ENCODE measurements at places on chromosomes 6 and 20. TPM values are rescaled to one million over a fixed set of nuclear protein-coding genes. Genes with fewer than 3 reads are reported as not detected.

- no peak for DNase-seq
Measured at GRCh38 chr20:11249683-11250082, 575.9 kb upstream of the JAG1 start.

DNA sequence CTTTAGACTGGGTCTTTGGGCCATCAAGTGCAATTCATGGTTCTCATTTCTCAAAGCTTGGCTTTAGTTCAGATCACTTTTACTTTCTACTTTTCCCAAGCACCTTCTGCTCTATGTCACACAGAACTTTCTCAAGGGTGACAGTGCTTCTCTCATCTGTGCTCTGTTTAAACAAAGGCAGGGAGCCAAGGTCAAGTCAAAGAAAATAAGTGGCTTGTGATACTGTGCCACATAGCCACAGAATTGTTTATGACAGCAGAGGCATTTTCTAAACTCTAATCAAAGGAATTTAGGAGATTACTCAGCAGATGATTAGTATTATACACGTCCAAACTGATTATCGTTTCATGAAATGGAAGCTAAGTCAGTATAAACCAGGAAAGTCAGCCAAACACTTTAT lies 348.0 kb downstream of the HDGFL1 start:
- DNase-seq, result no peak

GRCh38 chr6:64998204-64998603 lies 708.8 kb downstream of the EYS start:
- no peak for DNase-seq

ZSCAN23 gene
- total RNA-seq, result 2.0 TPM

DNA sequence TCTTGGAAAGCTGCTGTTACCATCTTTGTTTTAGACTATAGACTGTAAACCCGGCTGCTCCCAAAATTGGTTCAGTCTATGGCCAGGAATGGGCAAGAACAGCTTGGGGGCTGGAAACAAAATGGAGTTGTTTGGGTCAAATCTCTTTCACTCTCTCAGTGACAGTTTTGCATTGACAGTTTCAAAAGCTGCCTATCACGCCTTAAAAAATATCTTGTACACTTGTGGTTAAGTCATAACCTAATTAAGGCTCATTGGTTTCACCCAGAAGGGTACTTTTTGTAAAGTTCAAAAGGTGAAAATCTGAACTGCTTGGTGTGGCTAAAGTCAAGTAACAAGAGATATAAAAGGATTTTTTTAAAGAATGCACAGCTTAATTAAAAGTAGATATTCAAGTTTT lies 76.1 kb upstream of the PRL start:
- DNase-seq, result no peak

GRCh38 chr6:137472641-137473137 lies 21.5 kb downstream of the OLIG3 start:
- no peak for DNase-seq

STX11 gene
- total RNA-seq, result 16.0 TPM

RIPPLY2 gene
- total RNA-seq, result not detected

DNA sequence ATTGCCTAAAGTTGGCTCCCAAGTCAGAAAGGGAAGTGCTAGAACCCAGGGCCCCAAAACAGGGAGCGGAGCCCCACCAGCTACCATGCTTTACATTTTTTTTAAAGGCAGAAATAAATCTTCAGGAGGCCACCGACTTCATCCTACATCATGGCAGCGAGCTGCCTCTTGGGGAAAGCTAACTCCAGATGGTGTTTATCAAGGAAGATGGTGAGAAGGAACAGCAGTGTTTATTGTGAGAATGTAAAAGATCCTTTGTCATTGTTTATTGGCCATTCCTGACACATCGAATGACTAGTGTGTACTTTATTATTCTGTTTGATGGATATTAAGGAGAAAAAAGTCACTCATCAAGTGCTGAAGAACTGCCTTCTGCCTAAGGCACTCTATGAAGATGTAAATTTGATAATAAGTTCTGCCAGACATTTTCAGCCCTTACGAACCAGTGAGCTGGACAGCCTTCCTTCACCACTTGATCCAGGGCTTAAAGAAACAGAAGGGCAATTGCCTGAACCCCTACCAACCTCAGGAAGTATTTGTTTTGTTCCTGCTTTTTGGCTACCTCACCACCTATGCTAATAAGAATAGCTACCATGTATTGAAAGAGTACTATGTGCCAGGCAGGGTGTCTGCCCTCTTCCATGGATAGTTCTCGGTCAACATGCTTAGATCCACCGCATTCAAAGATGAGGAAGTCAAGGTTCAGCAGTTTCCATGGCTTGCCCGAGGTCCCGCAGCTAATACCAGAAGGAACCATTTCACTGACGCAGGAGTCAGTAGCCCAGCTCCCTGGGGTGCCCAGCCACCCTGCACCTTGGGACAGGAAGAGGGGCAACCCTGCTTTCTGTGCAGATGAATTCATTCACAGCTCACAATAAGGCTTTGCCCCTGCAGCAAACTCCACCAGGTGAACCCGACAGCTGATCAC lies 194.7 kb upstream of the RREB1 start:
- DNase-seq, result no peak

- DNase-seq, result no peak
Measured at GRCh38 chr20:17615645-17616479, 46.0 kb downstream of the DSTN start.

DNA sequence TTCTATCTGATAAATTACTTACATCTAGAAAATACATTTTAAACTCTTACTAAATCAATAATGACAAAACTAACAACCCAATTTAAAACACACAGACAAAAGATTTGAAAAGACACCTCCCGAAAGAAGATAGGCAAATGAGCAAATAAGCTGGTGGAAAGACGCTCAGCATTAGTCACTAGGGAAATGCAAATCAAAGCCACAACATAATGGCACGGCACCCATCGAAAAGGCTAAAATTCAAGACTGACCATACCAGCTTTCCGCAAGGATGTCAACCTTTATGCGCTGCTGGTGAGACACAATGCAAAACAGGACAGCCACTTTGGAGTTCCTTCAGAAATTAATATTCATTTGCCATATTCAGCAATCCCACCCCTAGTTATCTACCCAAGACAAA lies 25.9 kb downstream of the TAF4 start:
- no peak for DNase-seq

- no peak for DNase-seq
Measured at GRCh38 chr20:44054118-44054517, 132.9 kb downstream of the JPH2 start.

CCN6 gene
- total RNA-seq, result not detected

DNA sequence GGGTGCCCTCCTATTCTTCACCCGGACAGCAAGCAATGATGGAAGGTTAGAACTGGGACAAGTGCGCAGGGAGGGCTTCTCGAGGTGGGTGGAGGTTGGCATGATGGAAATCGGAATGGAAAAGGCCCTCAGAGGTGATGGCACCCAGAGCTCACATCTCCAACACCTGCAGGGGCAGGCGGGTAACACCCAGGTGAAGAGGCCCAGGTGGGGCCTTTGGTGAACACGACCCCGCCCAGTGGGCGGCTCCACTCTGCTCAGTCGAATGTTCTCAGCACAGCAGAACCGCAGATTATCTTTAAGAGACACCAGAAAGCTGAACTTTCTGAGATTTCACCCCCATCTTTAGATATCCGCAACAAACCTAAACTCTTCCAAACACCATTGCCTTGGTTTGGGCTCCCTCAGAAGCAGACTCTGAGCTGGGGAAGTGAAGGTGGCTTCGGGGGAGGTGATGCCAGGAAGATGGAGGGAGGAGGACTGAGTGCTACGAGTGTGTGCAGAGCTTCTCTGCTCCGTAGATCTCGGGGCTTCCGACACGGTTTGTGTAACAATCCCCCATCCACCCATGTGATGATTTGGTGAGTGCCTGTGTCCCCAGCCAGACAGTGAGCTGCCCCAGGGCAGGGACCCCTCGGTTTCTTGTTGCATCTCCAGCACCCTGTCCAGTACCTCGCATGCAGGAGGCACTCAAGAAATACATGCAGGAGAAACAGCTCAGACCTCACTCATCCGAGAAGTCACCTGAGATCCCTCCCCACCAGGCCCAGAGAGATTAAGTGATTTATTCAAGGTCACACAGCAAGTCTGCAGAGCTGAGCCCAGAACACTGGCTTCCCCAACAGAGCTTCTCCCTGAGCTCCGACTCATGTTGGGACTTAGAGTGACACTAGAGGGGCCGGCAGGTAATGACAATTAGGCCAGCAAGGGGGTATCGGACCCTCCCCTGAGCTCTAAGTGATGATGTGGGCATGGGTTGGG lies 45.4 kb downstream of the BPIFB1 start:
- no peak for DNase-seq

CNR1 gene
- total RNA-seq, result not detected

DNA sequence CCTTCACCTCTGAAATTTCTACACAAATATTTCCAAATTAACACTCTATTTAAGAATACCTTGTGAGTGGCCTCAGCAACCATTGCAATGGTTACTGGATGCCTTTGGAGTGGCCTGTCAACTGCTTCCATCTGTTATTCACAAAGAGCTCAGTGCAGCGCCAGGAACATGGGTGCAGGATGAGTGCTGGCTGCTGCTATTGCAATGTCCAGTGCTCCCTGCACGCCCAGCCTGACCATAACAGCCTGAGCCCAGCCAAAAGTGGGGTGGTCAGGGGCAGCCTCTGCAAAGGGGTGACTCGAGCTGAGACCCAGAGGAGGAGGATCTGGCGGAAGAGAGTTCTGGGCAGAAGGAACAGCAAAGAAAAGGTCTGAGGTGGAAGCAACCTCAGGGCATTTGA lies 18.4 kb downstream of the CASS4 start:
- no peak for DNase-seq

CALHM4 gene
- total RNA-seq, result not detected

GRCh38 chr6:122747573-122747972 lies 31.9 kb upstream of the FABP7 start:
- no peak for DNase-seq

RNF217 gene
- 15.2 TPM for total RNA-seq

DNA sequence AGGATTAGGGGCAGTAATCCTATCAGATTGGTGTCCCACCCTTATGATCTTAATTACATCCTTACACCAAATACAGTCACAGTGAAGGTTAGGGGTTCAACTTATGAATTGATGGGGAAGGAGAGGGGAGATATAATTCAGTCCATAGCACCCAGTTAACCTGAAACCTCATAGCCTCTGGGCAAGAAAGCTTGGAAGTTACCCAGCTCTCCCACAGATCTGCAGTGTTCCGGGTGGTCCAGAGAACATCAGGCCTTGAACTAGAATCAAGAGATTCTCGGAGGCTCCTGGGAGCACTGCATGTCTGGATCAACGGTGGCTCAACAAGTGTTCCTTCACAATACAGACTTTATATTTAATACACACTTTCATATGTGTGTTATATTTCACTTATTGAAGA lies 392.6 kb upstream of the MARCKS start:
- DNase-seq, result no peak

DNA sequence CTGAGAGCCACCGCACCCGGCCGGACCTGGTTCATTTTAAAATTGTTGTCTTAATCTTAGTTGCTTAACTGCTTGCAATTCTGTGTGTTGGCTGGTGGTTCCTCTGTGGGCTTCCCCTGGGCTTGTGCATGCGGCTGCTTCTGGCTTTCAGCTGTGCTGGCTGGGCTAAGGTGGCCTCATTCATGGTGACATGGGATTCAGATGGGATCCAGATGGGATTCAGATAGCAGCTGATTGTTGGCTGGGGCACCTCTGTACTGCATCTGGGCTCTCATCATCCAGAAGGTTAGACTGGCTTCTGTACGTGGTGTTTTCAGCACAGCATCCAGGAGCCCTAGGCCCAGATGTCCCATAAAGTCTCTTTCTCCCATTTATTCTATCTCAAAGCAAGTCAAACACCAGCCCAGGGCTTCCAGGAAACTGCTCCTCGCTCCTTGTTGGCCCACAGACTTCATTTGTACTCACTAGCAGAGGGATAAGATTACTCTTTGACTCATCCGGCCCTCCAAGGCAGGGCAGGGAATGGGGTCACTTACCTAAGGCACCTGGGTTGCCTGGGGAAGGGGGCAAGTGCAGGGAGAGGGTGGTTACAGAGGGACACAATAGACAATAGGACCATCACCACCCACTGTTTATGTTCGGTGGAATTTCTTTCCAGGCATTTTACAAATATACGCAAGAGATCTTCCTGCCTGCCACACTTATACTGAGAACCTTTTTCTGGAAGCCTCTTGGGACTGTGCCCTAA lies 10.2 kb upstream of the PEDS1 start:
- no peak for DNase-seq
